ENCODE measurements at places on chromosomes 3 and 15.

GRCh38 chr3:36756269-36756668 lies 8.1 kb downstream of the DCLK3 start:
- DNase-seq, result no peak

DNA sequence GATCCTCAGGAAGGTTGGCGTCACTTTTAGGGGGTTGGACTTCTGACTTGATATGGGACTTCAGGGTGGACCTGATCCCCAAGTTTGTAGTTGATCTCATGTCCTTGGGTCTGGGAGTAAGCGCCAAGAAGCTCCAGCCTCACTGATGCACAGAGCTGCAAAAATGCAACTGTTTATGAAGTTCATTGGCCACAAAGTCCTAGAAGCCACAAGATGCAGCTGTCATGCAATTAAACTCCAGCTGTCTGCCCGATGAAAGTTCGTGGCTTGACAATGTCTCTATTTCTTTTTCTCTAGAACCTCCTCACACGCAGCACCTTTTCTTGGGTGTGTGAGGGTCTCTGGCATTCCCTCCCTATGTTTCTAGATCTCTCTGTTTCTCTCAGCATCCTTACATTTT lies 9.2 kb upstream of the ACAN start:
- no peak for DNase-seq

DNA sequence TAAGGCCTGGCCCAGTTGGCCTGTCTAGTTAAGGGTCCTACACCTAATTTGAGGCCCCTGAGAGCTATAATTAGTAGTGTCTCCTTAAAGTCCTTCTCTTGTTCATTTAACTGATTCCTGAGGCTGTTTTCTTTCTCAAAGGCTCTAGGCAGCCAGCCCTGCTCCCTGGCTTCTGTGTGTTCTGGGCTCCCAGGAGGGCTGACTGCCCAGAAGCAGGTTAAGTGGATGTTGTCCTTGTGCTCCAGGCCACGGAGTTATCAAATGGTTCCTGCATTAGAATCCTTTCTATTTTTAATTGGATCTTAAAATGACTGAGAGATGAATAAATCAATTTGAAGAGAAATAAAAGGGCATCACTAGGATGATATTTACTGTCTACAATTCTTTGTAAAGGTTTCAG lies 140.0 kb downstream of the SNRK start:
- DNase-seq, result no peak

- no peak for DNase-seq
Observed at GRCh38 chr15:58805095-58805494, 34.0 kb downstream of the MINDY2 start.

- DNase-seq, result no peak
Observed at GRCh38 chr3:149688122-149688757, 30.4 kb upstream of the WWTR1 start.

- DNase-seq, result no peak
Observed at GRCh38 chr3:190084983-190085382, 35.7 kb downstream of the P3H2 start.

- DNase-seq, result no peak
Observed at GRCh38 chr3:178567611-178568010, 31.4 kb downstream of the KCNMB2 start.

DNA sequence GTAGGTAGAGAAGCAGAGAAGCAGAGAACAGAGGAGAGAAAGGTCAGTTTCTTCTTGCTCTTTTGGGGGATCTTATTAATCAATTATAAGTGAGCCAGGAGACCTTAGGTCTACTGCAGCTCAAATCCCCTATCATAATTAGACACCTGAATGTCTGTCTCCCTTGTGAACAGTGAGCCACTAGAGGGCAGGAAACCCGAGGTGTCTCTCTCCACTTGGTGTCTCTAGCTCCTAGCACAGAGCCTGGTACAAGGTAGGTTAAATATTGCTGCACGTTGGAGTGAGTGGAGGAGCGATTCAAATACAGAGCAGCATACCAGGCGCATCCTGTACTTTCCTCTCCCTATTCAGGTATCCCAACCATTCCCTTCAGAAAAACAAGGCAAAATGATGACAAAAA lies 2.0 kb upstream of the ST8SIA2 start:
- DNase-seq, result no peak

DNA sequence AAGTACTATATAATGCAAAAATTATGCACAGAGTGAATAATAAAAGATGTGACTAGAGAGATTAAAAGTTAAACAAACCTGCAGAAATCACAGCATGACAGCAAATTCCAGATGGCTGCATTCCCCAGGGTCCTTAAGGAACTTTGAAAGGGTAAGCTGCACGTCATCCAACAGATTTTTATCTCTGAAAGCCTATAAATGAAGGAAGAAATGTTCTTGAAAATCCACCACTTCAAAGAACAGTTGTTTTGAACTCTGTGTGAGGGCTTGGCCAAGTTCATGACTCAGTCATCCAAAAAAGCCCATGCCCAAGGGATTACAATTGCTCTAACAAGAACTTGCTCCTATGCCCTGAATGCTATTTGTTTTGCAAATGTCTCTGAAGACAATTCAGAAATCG lies 603.6 kb downstream of the PLOD2 start:
- DNase-seq, result no peak

DNA sequence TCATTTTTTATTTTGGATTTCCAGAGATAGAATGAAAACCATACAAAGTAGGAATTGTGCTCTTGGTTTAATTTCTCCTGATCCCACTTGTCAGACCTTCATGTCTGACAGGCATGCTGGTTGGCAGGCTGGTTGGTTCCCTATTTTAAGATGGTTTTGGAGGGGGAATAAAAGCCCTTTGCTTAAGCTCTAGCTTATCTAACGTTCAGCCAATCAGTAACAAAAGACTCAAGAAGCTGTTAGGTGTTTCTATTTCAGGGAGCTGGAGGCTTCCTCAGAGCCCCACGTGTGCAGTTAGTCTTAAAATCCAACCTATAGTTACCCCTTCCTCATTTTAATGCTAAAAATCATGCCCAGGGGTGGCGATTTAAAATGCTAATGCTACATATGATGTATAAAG lies 40.5 kb upstream of the XIRP1 start:
- no peak for DNase-seq

DNA sequence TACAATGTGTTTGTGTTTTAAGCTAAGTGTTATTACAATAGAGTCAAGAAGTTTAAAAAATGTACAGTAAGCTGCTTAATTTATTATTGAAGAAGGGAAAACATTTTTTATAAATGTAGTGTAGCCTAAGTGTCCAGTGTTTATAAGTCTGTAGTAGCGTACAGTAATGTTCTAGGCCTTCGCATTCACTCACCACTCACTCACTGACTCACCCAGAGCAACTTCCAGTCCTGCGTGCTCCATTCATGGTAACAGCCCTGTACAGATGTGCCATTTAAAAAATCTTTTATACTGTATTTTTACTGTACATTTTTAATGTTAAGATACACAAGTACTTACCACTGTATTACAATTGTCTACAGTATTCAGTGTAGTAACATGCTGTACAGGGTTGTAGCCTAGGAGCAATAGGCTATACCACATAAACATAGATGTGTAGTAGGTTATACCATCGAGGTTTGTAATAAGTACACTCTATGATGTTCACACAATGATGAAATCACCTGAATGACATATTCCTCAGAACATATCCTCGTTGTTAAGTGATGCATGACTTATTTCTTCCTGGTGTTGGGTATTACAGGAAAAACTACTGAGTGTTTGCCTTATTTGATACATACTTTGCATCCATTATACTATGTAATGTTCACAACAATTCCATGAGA lies 156.6 kb upstream of the NUDT16 start:
- no peak for DNase-seq

- DNase-seq, result no peak
Observed at GRCh38 chr3:105622169-105622568, 246.6 kb downstream of the CBLB start.

DNA sequence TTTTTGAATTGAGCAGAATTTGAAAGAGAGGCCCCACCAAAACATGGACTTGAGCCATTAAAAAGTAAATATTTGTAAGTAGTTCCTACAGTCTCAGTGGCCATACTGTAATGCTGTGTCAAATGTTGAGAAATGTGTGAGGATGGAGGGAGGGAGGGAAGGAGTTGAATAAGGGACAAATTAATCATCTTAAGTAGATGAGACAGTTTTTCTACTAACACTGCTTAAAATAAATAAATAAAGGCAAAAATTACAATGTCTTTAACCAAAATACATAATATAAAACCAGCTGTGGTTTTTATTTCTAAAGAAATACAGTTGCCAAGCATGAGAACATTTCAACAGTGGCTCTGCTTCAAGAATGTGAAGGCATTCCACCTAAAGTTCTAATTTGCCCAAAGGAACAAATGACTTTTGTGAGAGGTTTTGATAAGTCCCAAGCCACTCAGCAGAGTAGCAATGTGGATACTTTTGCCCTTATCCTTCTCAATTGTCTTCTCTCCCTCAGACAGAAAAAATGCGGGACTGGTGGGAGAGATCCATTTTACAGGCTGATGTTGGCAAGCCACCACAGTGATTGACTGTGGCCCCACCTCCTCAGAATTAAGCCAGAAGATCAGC lies 427.0 kb upstream of the RARB start:
- no peak for DNase-seq

DNA sequence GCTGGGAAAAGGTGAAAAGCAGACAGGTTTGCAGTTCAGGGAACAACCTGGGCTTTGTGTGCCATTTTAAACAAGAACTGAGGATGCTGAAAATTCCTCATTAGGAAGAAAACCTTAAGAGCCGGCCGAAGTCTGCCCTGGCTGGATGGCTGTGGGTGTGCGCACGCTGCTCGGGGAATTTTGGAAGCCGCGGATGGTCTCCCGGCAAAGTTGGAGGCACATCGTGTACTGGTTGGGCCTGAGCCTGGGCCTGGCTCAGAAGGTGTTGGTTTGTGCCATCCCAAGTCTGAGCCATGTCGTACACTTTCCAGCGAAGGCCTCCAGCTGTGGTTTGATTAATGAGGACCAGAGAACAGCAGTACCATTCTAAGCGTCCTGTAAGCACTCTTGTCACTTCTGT lies 188.2 kb downstream of the ATP10A start:
- DNase-seq, result no peak

- no peak for DNase-seq
Observed at GRCh38 chr3:102060814-102061213, 211.5 kb downstream of the NFKBIZ start.

DNA sequence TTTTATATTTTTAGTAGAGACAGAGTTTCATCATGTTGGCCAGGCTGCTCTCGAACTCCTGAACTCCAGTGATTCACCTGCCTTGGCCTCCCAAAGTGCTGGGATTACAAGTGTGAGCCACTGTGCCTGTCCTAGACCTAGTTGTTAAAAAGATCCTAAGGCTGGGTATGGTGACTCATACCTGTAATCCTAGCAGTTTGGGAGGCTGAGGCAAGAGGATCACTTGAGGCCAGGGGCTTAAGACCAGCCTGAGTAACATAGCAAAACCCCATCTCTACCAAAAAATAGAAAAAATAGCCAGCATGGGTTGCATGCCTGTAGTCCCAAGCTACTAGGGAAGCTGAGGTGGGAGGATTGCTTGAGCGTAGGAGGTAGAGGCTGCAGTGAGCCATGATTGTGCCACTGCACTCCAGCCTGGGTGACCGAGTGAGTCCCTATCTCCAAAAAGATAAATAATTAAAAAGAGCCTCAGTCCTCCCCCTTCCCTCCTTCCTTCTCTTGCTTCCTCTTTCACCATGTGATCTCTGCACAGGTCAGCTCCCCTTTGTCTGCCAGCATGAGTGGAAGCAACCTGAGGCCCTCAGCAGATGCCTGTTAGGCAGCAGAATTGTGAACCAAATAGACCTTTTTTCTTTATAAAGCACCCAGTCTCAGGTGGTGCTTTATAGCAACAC lies 9.8 kb upstream of the FNDC3B start:
- DNase-seq, result no peak

- no peak for DNase-seq
Observed at GRCh38 chr3:14483286-14483685, 56.9 kb downstream of the GRIP2 start.

GRCh38 chr3:126928921-126929474 lies 53.9 kb upstream of the PLXNA1 start:
- DNase-seq, result no peak

DNA sequence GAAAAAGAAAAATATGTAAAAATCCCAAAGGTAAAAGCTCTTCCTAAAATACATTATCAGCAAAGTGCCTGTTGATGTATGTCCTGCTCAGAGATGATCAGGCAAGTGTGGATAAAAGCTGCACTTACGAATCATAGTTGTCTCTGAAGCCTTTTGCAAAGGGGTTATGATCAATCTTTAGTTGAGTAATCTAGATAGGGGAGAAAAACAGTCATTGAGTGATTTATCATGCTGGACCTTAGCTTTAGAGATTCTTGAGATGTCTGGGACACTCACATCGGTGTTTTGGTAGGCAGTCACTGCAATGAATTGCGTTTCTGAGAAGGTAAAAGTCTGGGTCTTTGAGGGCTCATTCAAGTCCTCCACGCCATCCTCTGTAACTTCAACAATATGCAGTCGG lies 3.7 kb downstream of the EOMES start:
- DNase-seq, result no peak

DNA sequence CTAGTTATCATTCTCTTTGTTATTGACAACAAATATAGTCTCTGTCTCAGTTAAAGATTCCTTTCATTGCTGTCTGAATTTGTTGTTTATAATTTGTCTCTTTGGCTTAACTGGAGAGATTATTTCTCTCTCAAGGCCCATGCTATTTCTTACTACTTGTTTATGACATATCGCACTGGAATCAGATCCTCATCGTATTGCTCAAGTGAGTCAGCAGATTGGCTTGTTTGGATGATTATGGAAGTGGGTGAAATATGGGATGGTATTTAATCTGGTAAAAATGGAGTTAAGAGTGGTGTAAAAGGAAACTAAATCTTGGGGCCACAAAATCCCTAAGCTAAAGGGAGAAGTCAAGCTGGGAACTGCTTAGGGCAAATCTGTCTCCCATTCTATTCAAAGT lies 613.1 kb downstream of the SI start:
- DNase-seq, result no peak

DNA sequence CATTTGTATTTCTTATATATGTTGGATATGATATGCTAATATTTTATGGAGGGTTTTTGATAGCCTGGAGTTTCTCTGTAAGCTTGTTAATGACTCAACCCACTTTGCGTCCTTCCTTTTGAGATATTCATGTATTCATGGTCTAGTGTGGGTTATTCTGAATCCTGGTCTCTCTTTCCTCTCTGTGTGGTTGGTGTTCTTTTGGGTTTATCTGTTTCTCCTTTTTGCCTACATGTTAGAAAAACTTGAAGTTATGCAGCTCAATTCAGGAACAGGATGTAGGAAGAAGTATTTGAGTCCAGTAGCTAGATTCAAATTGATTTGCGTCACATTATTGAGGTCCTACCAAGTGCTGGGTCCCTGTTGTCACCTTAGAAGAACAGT lies 28.1 kb downstream of the CMTM7 start:
- no peak for DNase-seq

- DNase-seq, result no peak
Observed at GRCh38 chr15:39642011-39642640, 61.2 kb downstream of the THBS1 start.

- no peak for DNase-seq
Observed at GRCh38 chr15:80267658-80268057, 15.6 kb upstream of the CTXND1 start.

GRCh38 chr3:158789592-158789991 lies 12.3 kb upstream of the MFSD1 start:
- DNase-seq, result no peak
